ENCODE measurements at places on chromosomes 12 and 14.

DNA sequence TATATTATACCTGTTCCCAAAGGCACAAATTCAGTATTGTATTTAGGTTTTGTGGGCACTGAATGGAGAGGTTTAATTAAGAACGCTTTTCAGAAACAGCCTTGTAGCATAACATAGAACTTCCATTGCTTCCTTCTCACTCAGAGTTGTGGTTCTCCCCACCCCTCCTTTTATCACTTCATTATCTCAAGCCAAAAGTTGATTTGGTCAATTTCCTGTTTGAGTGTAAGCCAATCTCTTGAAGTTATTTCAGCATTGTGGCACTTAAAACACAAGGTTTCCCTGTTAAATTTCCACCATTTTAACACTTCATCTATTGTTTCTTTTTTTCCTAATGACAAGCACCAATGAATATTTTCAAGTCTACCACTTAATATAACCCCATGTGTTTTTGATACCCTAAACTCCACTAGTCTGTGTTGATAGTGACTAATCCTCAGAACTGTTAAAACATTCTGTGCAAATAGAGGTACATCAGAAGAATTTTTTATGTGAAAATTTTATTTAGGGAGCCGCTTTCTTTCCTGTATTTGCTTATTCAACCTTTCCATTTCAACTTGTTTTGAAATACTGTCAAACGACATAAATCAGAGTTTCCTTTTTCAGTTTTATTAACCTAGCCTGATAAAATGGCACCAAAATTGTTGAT is 340.1 kb downstream of the BCAT1 start:
- DNase-seq = no peak

GRCh38 chr14:96876747-96877146 is 79.6 kb downstream of the VRK1 start:
- DNase-seq = no peak

DNA sequence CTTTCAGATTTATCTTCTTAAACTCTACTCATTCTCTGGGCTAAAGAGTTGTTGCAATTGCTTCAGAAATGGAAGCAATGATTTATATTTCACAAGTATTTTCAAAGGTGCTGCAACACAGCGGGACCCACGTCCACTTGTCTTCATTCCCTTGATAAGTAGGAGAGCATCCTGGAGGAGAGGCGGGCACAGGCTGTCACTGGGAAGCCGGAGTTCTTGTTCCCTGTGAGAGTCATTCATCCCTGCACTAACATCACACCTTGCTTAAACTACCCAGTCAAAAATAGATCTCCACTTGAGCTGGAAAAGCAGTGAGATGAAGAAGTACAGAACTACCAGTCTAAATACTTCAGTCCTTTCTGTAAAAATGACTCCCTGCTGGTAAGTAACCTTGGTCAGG is 160.5 kb upstream of the RASSF8 start:
- DNase-seq = no peak

- DNase-seq = no peak
Observed at GRCh38 chr12:79317179-79317847, 373.5 kb downstream of the PAWR start.
